ENCODE measurements at places on chromosomes 6 and 20.
A peak's percentile ranks its signal among the peaks of the same experiment; 100 is the strongest.

GRCh38 chr6:20629509-20629908, 95.3 kb downstream of the CDKAL1 start:
- no peak for DNase-seq

DNA sequence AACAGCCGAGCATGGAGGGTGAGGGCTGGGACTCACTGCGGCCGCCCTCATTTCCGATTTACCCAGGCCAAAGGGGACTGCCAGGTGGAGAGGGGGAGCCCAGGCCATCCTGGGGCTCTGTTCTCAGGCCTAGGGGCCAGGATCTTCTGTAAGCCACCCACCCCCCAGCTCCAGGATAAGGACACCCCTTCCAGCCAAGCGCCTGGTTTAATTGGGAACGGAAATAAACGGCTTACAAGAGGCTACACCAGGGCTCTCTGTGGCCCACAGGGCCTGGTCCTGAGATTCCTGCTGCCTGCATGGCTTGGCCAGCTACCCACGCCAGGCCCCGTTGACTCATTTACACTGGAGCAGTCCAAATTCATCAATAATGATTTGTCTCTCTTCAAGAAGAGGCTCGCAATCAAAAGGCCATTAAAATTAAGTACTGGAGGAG, 68.1 kb upstream of the TOP1 start:
- no peak for DNase-seq

DNA sequence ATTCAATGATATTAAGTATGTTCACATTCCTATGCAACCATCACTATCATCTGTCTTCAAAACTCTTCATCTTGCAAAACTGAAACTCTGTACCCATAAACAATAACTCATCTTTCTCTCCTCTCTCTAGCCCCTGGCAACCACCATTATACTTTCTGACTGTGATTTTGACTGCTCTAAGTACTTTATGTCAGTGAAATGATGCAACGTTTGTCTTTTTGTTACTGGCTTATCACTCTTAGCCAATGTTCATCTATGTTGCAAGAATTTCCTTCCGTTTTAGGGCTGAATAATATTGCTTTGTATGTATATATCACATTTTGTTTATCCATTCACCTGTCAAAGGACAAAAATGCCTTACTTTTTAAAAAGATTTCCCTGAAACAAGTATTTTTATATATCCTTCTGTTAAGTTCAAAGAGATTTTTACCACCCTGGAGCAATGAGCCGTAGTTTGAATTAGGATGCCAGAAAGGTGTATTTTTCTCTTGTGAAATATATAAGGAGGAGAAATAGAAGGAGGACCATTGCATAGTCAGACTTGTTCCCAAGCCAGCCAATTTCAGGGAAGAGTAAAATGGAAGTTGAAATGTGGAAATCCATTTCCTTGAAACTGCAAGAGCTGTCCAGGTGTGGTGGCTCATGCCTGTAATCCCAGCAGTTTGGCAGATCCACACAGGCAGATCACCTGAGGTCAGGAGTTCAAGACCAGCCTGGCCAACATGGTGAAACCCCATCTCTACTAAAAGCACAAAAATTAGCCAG, 4.0 kb upstream of the CGAS start:
- peak; percentile 44 for DNase-seq

DNA sequence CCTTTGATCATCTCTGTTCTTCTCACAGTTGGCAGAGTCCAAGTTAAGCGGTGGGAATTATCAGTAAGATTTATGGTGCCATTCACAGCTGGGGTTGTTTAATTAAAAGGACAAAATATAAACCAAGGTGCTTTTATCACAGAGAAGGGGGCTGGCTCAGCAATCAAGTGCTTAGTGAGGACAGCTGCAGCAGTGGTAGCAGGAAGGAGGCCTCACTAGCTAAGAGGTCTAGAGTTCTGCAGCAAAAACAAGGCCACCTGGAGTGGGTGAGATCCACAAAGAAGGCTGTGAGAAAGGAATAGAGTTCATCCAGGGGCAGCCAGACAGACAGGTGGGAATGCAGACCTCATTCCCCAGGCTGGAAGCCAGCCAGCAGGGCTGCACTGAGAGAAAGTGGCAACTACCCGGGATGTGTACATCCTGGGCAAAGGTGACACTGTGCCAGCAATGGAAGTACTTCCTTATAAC, 37.1 kb downstream of the PIGU start:
- no peak for DNase-seq

GRCh38 chr6:20918868-20919267, 384.6 kb downstream of the CDKAL1 start:
- DNase-seq = no peak

DNA sequence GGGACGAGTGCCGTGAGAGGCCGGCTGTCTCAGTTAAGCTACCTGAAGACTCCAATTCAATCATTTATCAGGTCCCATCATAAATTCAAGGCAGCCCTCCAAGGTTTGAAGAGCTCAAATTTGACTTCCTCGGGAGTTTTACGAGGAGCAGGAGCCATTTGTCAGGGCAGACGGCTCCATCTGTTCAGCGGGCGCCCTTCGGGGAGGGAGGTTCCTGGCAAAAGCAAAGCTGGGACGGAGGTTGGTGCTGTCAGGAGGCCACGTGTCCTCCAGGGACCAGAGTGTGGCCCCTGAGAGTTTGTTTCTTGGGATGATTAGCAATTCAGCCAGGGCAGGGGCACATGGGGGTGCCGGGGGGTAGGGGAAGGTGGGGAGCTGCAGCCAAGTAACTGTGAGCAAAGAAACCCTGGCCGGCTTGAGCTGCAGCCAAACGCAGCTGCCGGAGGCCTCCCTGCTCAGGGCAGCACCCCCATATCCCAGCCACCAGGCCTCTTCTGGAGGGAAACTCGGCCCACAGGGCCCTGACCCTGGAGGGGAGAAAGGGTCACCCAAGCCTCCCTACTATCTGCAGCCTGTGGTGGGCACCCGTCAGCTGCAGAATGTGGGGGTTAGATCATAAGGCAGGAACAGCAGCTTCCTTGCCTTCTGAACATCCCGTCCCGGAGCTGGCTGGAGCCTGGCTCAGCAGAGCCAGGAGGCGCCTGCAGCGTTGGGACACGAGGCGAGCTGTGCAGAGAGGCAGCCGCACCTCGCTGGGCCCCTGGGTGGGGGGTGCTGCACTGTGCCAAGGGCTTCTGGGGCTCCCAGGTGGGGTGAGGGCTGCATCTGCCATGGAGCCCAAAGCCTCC, 63.6 kb upstream of the GATA5 start:
- no peak for DNase-seq

DNA sequence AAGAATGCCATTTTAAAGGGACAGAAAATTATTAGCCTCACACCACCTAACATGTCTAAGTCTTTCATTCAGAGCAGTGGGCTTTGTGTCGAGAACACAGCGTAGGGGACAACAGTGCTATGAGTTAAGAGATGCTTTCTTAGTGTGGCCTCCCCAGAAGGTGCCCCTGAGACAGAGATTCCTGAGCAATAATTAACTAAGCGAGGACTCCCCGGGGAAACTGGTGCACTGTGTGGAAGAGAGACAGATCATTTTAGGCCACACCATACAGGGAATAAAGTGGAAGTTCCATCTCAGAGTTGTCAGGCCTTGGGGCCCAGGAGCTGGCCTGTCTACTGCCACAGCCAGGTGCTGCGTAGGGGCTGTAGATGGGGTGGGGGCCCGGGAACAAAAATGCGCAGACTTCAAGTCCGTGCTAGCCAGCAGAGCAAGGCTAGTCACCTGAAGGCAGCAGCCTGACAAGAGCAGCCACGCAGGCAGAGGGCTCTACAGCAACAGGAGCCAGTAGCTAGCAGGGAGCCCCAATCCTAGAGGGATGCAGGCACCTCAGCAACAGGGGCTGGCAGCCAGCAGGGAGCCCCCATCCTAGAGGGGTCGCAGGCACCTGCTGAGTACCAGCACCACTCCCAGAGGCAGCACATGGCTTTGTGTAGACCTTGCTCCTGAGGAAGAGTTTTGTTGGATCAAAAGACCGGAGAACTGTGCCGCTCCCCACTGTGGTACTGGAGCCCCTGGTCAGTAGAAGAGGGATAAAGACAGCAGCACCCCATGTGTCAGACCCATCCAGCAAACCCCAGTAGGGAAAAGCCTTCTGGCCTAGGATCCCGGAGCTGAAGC, 63.0 kb upstream of the NXT1 start:
- DNase-seq = no peak

DNA sequence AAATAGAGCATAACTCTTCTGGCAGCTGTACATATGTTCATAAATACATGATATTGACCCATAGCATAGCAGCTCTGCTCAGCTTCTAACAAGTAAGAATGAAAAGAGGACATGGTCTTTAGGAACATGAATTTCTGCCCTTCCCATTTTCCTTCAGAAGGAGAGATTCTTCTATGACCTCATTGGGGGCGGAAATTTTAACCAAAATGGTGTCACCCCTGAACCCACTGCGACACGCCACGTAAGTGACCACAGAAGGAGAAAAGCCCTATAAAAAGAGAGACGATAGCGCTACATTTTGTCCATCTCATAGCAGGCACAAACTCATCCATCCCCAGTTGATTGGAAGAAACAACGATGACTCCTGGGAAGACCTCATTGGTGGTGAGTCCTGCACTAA, at the start of gene IL17A:
Gene IL17A (plus strand): TSS at position 301 of the 400 bp plus-strand sequence. CDS start 57 bp downstream, at position 358.
- DNase-seq = no peak

DNA sequence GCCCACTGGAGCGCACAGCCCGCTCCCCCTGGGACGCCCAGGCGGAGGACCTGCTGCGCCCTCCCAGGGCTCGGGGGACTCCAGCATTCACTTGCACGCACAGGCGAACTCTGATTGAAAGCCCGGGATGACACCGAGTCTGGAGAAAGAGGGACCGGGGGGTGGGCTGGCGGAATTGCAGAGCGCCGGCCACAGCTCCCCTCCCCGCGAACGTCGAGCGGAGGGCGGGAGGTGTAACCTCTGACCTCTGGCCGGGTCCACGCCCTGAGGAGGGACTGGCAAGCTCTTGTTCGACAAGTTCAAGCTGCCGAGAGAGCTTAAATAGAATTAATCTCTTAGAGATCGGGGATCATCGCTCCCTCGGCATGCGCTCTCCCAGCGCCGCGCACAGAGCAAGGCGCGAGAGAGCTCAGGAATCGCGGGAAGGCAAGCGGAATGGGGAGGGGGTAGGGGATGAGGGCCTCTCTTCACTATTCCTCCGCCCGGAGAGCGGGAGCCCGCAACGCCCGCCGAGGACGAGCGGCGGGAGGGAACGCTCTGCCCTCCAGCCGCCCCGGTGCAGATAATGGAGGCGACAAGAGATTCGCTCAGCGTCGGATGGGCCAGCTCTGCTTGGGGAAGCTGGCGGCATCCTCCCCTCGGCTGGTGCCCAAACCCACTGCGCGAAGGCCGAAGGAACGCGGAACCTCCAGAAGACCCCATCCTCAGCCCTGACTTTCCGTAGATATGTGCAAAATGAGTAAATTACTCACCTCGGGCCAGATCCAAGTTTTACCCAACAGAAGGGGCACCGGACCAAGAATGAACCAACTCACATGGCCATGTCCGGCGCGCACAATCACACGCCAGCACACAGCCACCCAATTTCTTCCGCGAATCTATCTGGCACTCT, 761 bp upstream of the NR2E1 start:
- DNase-seq = no peak

DNA sequence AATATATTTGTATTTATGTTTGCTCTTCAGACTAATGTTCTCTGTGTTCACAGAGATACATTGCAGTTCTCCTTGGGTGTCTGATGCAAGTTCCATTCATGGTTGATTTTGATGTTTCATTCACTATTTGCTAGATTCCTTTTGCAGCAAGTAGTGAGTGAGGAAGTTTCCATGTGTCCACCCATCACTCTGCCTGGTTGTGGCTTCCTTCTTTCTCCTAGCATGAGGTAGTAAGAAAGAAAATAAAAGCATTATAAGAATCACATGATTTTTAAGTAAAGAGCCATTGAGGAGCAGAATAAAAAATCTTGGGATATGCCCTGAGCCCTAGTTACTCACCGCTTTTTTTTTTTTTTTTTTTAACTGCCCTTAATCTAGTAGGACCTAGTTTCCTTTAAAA, 8.7 kb downstream of the SASH1 start:
- no peak for DNase-seq

DNA sequence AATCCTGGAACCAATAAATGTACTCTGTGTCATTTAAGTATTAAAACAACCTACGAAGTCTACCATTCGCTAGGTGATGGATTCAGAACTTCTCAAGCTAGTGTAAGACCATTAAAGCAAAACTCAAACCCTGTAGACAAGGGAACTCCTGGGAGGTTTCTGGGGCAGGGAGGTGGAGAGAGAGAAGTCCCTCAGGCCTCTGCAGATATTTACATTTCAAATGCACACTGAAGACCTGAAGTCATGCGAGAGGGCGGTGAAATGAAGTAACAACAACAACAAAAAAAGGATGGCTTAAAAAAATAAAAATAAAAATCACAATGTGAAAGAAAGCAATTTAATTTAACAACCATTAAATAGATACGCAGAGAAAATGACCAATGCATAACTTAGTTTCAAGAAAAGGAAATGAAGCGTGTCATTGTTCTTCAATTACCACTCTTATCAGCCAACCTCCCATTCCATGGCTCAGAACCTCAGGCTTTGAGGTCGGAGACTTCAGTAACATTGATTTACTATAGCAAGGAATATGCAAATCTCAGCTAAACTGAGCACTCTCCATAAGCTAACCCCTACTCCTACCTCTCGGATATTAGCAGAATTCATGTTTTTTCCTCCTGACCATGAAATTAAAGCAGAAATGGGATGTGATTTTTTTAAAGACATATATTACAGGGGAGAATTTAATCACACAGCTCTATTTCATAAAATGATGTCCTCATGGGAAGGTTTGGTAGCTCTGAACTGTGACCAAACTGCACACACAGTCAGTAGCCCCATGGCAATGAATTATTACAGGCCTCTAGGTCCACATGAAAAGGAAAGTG, 140.6 kb downstream of the KIF16B start:
- no peak for DNase-seq

DNA sequence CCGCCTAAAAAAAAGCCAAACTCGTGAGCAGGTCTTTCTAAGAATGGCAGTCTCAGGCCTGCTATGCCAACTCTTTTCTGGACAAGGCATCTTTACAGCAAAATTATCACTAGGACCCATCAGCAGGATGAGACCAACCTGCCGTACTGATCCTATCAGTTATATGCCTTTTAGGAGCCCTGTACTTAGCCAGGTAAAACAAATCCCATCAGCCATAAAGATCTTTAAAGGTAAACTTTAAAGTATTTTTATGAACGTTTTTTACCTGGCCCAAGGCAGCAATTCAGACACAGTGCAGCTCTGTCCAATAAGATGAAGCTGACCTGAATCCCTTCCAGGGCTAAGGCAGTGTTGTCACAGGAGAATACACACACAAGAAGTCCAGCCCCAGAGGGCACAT, 51.3 kb upstream of the TGM3 start:
- DNase-seq = no peak

DNA sequence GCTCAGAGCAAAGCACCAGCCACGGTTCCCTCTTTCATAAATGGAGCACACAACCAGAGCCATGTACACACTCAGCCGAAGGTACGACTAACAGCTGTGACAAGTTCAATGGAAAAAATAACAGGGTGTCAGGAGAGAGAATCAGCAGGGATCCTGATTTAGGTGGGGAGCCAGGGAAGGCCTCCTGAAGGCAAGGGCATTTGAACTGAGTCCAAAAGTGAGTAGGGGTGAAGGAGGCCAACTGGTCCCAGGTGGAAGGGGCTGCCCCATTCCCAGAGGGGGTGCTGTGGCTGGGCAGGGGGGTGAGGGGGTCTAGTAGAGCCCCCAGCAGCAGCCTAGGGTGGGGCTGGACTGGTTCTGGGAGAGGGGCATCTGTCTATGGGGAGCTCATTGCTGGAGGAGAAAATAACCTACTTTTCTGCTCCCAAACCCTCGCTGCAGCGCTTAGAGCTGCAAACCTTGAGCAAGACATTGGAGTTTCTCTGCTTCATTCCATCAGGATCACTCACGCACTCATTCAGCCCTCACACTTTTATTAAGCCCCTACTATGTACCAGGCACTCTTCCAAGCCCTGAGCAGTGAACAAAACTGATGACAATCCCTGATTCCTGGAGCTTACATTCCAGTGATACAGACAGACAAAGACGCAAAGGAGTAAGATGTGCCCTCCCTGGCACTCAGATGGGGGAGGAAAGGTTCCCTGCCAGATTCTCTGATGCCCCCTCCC, 113.5 kb downstream of the TOX2 start:
- no peak for DNase-seq
